ENCODE measurements at places on chromosomes 2 and 18. TPM values are rescaled to one million over a fixed set of nuclear protein-coding genes. Genes with fewer than 3 reads are reported as not detected.

Gene GMPPA
- 34.3 TPM for total RNA-seq

Gene DSG1
- total RNA-seq: 0.21 TPM

Gene TMEM200C
- 2.2 TPM for total RNA-seq

Gene TMEM182
- total RNA-seq: 28.0 TPM

Gene DYSF
- total RNA-seq: 19.0 TPM

GRCh38 chr18:8615397-8616027 lies 6.3 kb downstream of the RAB12 start:
- no peak for DNase-seq

DNA sequence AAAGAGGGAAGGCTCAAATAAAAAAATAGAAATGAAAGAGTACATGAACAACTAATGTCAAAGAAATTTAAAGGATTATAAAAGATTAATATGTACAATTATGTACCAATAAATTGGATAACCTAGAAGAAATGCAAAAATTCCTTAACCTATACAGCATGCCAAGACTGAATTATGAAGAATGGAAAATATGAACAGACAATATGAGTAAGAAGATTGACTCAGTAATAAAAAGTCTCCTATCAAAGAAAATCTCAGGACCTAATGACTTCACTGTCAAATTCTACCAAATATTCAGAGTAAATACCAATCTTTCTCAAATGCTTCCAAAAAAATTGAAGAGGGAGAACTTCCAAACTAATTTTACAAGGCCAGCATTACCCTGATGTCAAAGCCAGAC lies 120.2 kb upstream of the SPOPL start:
- DNase-seq: no peak

DNA sequence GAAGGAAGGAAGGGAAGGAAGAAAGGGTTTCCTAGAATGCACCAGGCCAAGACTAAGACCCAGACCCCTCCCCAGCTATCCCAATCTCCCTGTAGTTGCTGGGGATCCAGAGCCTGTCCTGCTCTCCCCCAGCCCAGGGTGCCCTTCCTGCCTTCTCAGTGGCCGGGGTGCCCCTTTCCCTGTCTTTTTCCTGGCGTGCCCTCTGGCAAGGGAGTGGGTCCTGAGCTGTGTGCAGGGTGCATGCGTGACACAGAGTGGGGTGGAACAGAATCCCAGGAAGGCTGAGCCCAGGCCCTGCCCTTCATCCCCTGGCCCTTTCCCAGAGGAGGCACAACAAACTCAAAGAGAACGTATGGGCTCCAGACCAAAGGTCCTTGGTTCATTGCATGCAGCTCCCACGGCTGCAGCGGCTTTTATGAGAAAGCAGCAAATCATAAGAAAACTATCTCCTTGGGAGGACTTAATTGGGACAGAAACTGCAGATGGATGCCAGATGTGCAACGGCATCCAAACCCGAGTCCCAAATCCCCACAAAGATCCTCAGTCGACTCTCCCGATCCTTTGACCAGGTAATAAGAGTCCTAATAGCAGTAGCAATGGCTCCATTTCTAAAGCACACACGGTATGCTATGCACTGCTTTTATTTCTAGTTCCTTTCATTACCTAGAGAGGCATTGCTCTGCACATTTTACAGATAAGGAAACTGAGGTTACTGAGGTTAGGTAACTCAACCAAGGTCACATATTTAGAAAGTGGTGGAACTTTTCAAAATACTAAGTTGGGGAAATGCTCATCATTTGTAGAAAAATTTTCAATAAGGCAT lies 12.7 kb upstream of the ARID5A start:
- no peak for DNase-seq

DNA sequence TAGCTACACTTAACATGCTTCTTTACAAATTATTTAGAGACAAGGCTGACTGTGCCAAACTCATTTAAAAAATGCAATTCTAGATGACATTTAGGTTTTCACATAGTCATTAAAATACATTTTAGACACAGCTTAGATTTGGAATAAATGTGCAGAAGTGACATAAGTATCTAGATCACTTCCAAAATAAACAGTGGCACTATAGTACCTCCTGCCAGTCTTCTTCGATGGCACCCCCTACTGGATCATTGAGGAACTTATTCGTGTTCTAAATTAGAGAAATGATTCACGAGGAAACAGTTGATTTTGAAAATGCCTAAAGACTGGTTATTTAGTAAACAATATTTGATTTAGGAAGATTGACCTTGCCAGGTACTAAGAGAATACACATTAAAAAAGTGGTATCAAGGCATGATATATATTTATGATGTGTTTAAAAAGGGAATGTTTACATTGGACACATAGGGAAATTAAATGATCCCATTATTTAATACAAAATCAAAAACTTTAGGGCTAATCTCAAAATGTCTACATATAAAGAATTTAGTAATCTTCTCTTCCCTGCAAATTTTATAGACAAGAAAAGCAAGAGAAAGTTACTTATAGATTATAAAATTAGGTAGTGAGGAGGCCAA lies 323.9 kb downstream of the XIRP2 start:
- no peak for DNase-seq

- DNase-seq: no peak
These were observed 392.8 kb downstream of the TRIB2 start for GRCh38 chr2:13109516-13109915.
